CD4-positive, alpha-beta T cell treated with Interleukin-10 for 1 hour (primary cell): ENCODE measurements at places on chromosomes 16 and 17.

GRCh38 chr16:61909074-61909473 lies 127.2 kb downstream of the CDH8 start:
- no peak for DNase-seq

- DNase-seq = no peak
These were observed 59.7 kb downstream of the RNF112 start for GRCh38 chr17:19470530-19471261.

DNA sequence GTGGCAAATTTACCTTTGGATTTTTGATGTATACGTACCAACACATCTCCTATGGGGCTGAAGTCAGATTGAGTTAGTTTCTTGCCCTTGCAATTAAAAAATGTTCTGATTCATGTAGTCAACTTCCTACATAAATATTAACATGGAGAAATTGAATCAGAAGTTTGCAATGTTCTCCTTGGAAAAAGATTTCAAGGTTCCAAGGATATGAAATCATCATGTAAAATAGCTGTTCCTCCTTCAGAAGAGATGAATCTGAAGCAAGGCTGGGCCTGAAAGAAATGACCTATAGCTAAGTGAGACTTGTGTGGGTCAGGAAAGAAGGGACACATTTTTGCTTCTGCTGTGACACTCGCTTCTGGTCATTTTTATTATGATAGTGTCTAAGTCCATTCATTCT lies 131.7 kb downstream of the RGS9 start:
- no peak for DNase-seq

DNA sequence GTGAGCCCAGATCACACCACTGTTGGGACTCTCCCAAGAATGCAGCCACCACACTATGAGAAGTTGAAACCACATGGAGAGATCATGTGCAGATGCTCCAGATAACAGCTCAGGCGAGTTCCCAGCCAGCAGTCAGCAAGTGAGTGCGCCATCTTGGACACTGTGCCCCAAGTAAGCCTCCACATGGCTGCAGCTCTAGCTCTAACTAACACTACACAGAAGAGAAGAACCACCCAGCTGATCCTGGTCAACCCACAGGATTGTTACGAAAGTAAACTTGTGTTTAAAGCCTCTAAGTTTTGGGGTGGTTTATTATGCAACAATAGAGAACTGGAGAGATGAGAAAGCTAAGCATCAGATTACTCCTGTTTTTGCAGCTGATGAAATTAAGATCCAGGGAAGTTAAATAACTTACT lies 25.8 kb downstream of the SLC38A7 start:
- DNase-seq = no peak

- peak; percentile 16 for DNase-seq
These were observed at the start of gene MEIOB for GRCh38 chr16:1871974-1872635. Gene MEIOB (minus strand): TSS chr16:1872164. CDS start chr16:1868175, 3,989 bp downstream.

DNA sequence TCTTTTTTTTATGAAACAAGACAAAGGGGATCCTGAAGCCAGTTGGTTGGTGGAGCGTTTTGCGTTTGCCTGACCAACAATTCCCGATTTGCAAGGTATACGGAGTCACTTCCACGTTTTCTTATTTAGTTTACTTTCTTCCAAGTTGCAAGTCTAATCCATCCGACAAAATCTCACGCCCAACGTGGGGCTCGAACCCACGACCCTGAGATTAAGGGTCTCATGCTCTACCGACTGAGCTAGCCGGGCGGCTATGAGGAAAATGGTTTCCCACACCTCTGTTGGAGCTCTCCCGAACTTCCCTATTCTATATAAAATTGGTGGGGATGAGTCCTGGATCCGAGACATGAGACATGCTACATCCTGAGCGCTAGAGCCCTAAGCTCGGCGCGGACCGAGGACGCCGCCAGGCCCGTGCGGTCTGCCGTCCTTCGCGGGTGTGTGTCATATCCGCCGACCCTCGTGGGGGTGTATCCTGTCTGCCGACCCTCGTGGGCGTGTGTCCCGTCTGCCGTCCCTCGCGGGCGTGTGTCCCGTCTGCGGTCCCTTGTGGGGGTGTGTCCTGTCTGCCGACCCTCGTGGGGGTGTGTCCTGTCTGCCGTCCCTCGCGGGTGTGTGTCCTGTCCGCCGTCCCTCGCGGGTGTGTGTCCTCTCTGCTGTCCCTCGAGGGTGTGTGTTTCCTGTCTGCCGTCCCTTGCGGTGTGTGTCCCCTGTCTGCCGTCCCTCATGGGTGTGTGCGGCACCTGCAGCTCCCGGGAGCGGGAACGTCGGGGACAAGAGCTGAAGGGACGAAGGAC lies 22.6 kb downstream of the ZNF213 start:
- peak; percentile 71 for DNase-seq

DNA sequence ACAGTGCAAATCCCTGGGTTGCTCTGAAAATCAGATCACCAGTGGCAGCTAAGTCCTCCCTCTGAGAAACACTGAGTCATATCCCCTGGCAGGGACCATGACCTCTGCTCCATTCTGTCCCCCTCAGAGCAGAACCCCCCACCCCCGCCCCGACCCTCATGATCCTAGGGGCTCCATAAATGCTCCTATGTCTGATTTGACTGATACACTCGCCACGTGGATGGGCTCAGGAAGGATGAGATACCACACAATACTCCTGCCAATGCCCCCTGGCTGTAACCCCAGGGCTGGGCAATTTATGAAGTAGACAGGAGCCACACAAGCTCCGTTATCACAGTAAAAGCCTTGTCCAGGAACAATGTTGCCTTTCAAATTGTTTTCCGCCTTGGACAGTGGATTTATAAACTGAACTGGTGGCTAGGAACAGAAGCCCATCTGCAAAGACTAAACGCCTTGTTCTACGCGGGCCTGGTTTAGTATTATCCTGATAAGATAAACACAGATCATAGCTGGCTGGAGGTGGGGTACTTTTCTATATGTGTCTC lies 394.8 kb downstream of the SLC39A11 start:
- DNase-seq = no peak

DNA sequence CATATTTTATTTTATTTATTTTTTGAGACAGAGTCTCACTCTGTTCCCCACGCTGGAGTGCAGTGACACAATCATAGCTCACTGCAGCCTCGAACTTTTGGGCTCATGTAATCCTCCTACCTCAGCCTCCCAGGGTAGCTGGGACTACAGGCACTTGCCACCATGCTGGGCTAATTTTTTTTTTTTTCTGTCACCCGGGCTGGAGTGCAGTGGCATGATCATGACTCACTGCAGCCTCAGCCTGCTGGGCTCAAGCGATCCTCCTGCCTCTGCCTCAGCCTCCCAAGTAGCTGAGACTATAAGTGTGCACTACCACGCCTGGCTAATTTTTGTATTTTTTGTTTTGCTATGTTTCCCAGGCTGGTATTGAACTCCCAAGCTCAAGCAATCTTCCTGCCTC lies 17.1 kb downstream of the UNC45B start:
- no peak for DNase-seq

DNA sequence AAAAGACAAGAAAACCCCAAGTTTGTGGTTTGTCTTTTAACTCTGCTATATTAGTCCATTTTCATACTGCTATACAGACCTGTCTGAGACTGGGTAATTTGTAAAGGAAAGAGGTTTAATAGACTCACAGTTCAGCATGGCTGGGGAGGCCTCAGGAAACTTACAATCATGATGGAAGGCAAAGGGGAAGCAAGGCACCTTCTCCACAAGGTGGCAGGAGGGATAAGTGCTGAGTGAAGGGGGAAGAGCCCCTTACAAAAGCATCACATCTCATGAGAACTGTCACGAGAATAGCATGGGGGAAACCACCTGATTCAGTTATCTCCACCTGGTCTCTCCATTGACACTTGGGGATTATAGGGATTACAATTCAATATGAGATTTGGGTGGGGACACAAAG lies 13.5 kb upstream of the ADAM11 start:
- DNase-seq = no peak

DNA sequence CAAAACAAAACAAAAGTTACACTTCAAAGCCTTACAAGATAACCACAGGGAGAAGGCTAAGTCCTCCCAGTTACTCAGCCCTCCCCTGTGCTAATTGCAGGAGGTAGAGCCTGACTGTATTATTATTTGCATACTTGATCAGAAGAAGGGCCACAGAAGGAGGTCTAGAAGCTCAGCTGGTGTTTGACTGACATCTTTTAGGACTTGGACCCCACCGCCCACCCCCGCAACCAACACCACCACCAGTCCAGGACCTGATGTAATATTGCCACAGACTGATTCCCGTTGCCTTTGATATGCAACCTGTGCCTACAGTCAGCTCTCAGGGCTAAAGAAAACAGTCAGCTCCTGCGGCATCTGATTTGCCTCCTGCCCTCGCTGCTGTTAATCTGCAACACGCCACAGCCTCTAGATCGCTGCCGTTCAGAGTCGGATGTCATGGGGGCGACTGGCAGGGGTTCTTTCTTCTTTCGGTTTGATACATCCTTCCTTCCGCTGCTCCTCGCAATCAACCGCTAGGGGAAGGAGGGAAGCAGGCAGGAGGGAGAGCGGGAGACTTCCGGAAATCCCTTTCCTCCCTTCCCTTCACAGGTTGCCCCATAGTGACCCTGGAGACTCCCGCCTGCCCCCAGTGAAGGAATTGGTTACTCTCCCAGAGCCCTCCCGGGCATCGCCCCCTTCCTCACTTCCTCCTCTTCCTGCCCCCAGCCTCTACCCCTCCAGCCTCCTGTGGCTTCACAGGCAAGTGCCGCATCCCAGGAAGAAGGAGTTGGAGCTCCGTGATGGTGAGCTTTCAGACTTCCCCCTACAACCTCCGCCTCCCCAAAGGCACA lies 90.5 kb upstream of the SOX9 start:
- peak; percentile 19 for DNase-seq

GRCh38 chr16:24174957-24175356 lies 81.2 kb upstream of the CACNG3 start:
- DNase-seq = no peak

- DNase-seq = no peak
These were observed 9.9 kb upstream of the MVD start for GRCh38 chr16:88672776-88673175.
